ENCODE measurements at places on chromosomes 6 and 20.

DNA sequence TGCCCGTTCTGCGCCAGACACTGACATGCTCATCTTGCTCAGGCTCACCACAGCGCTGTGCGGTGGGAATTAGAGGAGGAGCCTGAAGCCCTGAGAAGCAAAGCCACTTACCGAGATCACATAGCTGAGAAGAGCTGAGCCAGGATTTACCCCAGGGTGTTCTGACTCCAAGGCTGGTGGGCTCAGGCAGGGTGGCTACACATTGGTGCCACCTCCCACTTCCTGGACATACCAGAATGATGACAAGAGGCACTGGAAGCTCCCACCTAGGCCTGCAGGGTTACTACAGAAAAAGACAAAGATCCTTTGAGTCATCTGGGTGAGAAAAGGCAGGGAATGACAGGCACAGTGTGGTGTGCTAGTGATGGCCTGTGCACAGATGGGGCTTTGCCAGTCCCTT lies 24.4 kb upstream of the FKBP1A start:
- no peak for DNase-seq

DNA sequence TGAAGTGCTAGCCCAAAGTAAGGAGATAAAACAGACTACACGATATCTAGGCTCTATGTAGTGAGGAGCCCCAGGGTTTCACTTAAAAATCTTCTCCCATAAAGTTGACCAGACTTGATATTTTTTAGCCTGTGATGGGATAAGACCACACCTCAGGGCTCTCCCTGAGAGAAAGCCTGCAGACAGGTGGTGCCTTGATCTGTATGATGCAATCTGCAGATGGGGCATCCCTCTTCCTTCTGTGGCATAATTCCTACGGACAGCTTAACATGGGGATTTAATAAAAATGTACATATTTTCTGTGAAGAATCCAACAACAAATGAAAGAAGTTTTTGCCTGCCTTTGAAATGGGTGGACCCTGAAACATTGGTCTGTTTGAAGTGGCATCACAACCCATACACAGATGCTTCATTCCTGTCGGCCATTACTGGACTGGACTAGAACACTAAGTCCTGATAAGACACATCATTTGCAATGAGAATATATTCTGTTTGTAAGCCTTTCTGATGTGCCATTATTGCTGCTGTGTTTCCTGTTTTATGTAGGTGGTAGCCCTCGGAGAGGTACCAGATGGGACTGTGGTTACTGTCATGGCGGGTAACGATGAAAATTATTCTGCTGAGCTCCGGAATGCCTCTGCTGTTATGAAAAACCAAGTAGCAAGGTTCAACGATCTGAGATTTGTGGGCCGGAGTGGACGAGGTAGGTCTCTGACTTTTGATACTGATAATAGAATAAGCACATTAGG lies 53.8 kb upstream of the SUPT3H start:
- no peak for DNase-seq

DNA sequence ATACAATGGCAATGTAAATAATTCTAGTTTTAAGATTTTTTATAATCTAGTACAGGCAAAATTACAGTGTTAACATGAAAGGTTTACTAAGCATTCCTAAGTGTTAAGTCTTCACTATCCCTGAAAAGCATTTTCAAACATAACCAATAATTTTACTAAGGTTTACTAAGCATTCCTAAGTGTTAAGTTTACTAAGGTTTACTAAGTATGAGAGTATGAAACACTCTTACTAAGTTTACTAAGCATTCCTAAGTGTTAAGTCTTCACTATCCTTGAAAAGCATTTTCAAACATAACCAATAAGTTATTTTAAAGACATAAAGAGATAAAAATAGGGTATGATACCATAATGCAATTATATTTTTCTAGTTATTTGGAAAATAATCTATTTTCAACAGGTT lies 82.6 kb downstream of the PRSS35 start:
- DNase-seq, result no peak

DNA sequence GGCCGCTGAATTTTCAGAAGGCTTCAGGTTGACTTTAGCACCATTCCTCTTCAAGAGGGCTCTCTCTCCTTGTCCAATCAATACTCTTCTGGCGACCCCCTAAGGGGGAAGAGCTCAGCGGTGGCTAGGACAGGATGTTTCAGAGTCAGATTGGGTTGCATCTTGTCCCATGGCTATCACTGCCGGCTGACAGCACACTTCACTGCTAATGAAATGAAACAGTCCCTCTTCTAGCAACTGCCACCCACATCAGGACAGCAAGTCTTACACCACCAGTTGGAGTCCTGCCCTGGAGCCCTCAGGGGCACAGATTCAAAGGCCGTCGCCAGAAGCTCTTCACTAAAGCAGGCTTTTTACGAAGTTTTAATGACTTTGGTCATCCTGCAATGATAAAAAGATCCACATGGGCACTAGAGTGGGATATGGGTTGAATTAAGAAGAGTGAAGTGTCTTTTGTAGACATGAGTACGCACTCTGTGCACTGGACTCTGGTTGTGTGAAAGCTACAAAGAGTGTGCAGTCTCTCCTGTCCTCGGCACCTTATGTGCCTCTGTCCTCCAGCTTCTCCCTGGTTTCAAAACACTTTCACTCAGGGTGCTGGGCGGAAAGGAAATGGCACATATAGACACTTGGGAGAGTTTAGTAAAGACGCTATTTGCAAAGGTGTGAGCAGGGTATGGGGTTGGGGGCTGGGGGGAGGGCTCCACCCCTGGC lies 66.1 kb upstream of the SLC22A16 start:
- DNase-seq, result no peak

DNA sequence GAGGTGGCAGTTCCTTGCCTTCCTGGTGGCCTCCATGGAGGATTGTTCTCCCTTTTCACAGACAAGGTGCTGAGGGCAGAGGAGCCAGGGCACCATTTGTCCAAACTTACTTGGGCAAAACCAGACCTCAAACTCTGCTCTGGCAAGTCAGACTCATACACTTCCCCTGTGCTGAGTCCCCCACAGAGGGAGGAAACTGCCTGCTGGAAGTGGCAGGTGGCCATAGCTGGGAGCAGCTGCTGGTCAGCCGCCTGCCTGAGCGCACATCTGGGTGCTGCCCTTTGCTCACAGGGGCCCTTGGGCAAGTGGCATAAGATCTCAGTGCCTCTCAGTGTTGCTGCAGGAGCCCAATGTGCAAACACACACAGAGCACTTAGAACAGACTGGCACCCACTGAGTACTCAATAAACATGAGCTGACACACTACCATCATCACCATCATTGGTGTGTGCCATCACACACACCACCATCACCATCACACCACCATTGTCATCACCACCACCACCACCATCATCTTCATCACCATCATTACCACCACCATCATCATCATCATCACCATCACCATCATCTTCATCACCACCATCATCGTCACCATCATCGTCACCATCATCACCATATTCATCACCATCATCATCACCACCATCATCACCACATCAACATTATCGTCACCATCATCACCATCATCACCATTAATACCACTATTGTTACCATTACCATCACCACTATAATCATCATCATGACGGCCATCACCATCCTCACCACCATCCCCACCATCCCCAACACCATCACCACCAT lies 17.6 kb downstream of the NOL4L start:
- peak; percentile 63 for DNase-seq

GRCh38 chr6:146961831-146962230 lies 242.4 kb upstream of the STXBP5 start:
- no peak for DNase-seq

DNA sequence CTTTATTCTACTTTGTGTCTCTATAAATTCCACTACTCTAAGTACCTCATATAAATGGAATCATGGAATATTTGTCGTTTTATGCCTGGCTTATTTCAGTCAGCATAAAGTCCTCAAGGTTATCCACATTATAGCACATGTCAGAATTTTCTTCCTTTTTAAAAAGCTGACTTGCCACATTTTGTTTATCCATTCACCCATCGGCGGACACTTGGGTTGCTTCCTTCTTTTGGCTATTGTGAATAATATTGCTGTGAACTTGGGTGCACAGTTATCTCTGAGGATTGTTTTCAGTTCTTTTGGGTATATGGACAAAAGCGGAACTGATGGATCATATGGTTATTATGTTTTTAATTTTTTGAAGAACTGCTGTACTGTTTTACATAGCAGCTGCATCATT lies 39.1 kb upstream of the ME1 start:
- no peak for DNase-seq

GRCh38 chr6:99979953-99980352 lies 14.1 kb downstream of the MCHR2 start:
- no peak for DNase-seq

GRCh38 chr6:156534594-156534993 lies 242.6 kb upstream of the ARID1B start:
- no peak for DNase-seq

DNA sequence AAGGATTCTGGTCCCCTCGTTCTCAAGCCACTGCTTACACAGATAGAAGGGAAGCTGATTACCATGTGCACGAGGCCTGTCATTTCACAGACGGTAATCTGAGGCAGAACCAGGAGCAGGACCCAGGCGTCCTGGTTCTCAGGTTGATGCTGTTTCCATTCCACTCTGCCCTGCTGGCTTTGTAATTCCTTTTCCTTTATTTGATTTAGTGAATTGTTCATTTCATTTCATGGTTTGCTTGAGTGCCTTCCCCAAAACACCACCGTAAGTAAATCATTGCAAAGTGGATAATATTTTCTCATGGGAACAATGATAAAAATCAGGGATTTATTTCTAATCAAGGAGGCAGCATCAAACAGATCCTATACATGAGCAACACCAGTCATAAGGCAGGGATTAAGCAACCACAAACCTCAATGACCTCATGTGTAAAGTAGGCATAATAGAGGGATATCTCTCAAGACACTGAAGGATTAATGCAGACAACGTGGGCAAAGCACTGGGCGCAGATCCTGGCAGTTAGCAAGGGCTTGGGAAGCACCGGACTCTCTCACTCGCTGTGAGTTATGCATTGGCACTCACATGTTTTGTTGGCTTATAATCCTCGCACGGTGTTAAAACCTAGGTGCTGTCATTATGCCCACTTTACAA lies 229.5 kb upstream of the FOXQ1 start:
- peak; percentile 5 for DNase-seq

GRCh38 chr20:4795394-4795793 lies 73.7 kb downstream of the PRND start:
- DNase-seq, result peak; percentile 91

- no peak for DNase-seq
These were observed 15.4 kb upstream of the TRIB3 start for GRCh38 chr20:364905-365794.

- no peak for DNase-seq
These were observed 166.4 kb upstream of the NT5E start for GRCh38 chr6:85283436-85283835.

DNA sequence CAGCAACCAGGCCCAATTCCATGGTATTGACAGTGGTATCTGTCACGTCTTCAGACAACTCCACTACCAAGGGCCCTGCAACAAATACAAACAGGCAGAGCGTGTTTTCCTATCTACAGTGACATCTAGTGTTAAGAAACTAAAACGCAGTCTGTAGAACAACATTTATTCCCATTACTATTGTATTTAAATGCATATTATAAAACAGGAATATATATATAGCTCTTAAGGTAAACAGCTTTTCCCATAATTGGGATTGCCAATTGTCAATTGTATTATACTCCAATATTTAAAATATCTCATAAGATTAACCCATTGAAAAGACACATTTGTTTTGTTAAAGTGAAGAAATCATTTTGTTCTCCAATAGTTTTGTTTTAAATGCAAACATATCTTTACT lies 97.2 kb downstream of the KIF16B start:
- DNase-seq, result peak; percentile 38

DNA sequence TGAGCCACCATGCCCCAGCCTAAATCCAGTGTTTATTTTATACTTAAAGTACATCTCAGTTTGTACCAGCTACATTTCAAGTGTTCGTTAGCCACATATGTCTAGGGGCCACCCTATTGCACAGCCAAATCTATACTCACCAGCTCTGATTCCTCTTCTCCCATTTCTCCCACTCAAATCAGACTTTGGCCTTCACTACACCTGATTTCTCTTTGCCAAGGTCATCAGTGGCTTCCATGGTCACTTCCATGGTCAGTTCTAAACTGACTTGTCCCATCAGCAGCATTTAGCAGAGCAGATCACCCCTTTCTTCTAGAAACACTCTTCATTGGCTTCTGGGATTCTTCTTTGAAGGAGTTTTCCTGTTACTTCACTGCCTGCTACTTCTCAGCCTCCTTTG lies 14.1 kb downstream of the GHRH start:
- DNase-seq, result no peak

GRCh38 chr6:44073612-44074438 lies 53.4 kb downstream of the MRPL14 start:
- DNase-seq, result no peak

GRCh38 chr6:161214722-161215121 lies 59.1 kb downstream of the AGPAT4 start:
- DNase-seq, result no peak

GRCh38 chr20:9211016-9211760 lies 142.3 kb downstream of the PLCB4 start:
- no peak for DNase-seq

- no peak for DNase-seq
These were observed 12.2 kb downstream of the MTCL3 start for GRCh38 chr6:127506894-127507293.

GRCh38 chr20:53524589-53525312 lies 68.9 kb downstream of the ZNF217 start:
- no peak for DNase-seq

GRCh38 chr6:30876039-30876730 lies 8.1 kb upstream of the DDR1 start:
- DNase-seq, result peak; percentile 25

DNA sequence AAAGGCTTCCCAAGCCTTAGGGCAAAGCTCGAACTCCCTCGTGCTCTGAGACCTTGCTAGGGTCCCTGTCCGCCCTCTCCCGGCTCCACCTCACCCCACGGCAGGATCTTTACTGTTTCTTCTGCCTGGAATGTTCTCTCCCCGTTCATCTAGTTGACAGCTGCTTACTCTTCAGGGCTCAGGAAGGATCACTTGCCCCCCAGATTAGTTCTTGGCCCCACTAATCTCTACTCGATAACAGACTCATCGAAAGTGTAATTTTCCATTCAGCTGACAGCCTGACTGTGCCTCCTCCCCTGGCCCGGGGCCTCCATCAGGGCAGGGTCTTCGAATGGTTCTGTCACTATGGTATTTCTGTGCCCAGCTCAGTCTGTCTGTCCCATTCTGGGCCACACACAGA lies 3.1 kb downstream of the MAP1LC3A start:
- no peak for DNase-seq

GRCh38 chr6:111195656-111196055 lies 108.4 kb downstream of the SLC16A10 start:
- DNase-seq, result no peak

GRCh38 chr20:44696315-44696714 lies 18.9 kb upstream of the CCN5 start:
- DNase-seq, result peak; percentile 7

DNA sequence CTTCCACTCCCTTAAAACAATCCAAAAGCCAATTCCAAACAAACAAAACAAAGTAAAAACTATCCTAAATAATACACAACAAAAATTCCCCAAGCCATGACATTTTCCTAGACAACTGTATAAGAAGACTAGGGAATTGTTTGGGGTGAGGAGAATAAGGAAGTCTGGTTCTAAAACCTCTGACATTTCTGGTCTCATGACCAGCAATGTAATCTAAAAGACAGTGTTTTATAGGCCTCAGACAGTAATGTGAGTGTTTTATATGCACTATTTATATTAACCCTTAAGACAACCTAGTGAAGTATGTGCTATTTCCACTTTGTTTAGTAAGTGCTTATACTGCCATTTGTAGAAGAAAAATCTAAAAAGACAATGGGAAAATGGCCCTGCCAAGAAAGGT lies 13.0 kb upstream of the RCAN2 start:
- no peak for DNase-seq

Data from MV-4-11 (cell line).